ENCODE measurements at places on chromosomes 4 and X. TPM values are rescaled to one million over a fixed set of nuclear protein-coding genes. Genes with fewer than 3 reads are reported as not detected.

The UGT2B17 gene
- total RNA-seq: not detected

The SPANXN3 gene
- not detected for total RNA-seq

The ZCCHC4 gene
- 8.1 TPM for total RNA-seq

The CDX4 gene
- total RNA-seq: not detected

The TLR2 gene
- 2.6 TPM for total RNA-seq

The TCEAL7 gene
- 1.1 TPM for total RNA-seq

The MAGEA11 gene
- total RNA-seq: not detected

The NR0B1 gene
- 0.26 TPM for total RNA-seq

The PABPC1L2B gene
- total RNA-seq: not detected

The TAF9B gene
- 3.8 TPM for total RNA-seq

The ALB gene
- not detected for total RNA-seq

The NUDT11 gene
- 6.1 TPM for total RNA-seq

The CCSER1 gene
- 10.9 TPM for total RNA-seq

The MBNL3 gene
- 4.7 TPM for total RNA-seq

The CENPU gene
- 1.9 TPM for total RNA-seq

The GRPR gene
- total RNA-seq: not detected

The NAA10 gene
- total RNA-seq: 66.8 TPM

The ERCC6L gene
- total RNA-seq: under 0.01 TPM

The GYG2 gene
- under 0.01 TPM for total RNA-seq

The HGFAC gene
- not detected for total RNA-seq

The NUP62CL gene
- total RNA-seq: 3.9 TPM

The FABP2 gene
- not detected for total RNA-seq

The HS3ST1 gene
- total RNA-seq: 1.8 TPM

The TRIML2 gene
- not detected for total RNA-seq

The MTHFD2L gene
- 24.2 TPM for total RNA-seq

The ADH1A gene
- total RNA-seq: not detected

The CSAG3 gene
- total RNA-seq: not detected

The TMSB15B gene
- 0.77 TPM for total RNA-seq

The MUC7 gene
- not detected for total RNA-seq

All from bronchial epithelial cell (primary cell).